ENCODE measurements at places on chromosomes 7 and 10.

- no peak for DNase-seq
Observed at GRCh38 chr10:34854147-34854601, 39.1 kb upstream of the PARD3 start.

GRCh38 chr7:47253650-47254080, 328.2 kb downstream of the TNS3 start:
- DNase-seq, result peak; percentile 11

- DNase-seq, result no peak
Observed at GRCh38 chr7:123415625-123416024, 118.8 kb downstream of the IQUB start.

DNA sequence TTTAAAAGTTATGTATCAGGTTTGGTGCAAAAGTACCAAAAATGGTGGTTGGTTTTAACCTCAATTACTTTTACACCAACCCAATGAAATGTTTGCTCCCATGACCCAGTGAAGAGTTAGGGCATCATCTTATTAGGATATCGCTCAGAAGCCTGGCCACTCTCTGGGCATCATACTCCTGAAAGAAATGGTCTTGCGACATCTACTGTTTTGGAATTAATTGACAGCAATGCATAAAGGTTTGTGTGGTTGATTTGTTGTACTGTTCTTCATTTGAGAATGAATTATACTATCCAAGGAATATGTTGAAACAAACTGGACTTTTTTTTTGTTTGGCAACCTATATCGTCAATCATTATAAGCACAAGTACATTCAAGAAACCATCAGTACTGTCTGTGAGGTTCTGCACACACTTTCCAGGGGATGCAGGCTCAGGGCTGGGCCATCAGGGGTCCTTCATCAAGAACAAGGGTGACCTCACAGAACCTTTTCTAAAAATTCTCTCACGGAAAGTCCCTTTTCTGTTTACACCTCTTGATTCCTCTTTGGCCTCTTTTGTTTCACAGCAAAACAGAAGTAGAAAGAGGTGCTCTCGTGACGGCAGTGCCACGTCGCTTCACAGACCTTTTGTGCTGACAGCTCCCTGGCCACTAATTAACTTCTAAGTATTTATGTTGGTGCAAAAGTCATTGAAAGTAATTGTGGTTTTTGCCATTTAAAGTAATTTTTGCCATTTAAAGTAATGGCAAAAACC, 117.2 kb upstream of the KLF6 start:
- DNase-seq, result no peak

GRCh38 chr7:585873-586272, 66.2 kb upstream of the PDGFA start:
- DNase-seq, result no peak

GRCh38 chr10:97195706-97196222, 10.0 kb upstream of the SLIT1 start:
- DNase-seq, result no peak

GRCh38 chr10:94266091-94266490, 96.6 kb downstream of the NOC3L start:
- no peak for DNase-seq

- peak; percentile 51 for DNase-seq
Observed at GRCh38 chr10:59708816-59709394, 745 bp downstream of the SLC16A9 start.

DNA sequence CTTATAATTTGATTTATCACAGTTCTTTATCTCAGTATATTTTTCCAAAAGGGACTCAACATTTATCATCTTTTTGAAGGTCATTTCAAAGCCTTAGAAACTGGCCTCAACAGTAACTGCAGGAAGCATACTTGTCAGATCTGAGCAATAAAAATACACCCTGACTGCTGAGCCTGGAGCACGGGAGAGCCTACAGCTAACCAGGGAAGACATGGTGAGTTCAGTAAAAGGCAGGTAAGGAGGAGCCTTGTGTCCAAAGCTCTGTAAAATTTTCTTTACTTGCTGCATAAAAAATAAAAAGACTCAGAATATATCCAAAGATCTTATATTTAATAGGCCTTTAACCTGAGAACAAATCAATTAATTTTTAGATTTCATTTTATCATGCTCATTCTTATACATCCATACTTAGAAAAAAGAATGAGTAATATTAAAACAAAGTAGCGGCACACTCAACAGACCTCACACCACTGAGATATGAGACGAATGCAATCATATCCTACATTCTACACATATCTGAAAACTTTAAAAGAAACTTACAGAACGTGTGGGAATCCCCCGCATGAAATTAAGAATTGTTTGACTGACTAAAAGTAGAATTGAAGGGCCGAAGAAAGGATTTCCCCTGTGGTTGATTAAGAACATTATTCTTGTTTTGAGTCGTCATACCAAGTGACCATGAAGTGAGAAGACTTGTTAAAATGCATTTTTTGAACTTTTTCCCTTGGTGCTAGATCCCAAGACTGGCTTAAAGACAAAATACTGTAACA, 296.4 kb upstream of the MKLN1 start:
- DNase-seq, result no peak

- no peak for DNase-seq
Observed at GRCh38 chr7:143485094-143485493, 7.4 kb downstream of the TAS2R41 start.

DNA sequence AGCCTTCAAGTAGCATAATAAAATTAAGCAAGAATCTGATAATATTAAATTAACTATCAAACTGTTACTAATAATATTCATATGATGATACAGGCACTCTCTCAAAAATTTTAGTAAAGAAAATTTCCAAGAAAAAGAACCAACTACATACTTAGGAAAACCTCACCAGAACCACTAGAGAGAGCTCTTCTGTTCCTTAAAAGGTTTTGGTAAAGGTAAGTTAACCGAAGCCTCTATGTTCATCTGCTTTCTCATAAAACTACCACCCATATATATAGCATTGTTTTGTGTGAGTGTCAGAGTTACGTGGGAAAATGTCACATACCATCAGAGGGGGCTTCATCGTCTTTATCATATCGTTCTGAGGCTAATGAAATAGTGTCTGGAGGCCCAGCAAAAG, 20.7 kb downstream of the SKAP2 start:
- DNase-seq, result no peak

- DNase-seq, result no peak
Observed at GRCh38 chr7:108079648-108080591, 50.2 kb downstream of the LAMB4 start.

GRCh38 chr10:124076148-124076733, 17.2 kb downstream of the CHST15 start:
- DNase-seq, result no peak

GRCh38 chr7:128201067-128201689, 39.9 kb upstream of the LEP start:
- DNase-seq, result no peak

DNA sequence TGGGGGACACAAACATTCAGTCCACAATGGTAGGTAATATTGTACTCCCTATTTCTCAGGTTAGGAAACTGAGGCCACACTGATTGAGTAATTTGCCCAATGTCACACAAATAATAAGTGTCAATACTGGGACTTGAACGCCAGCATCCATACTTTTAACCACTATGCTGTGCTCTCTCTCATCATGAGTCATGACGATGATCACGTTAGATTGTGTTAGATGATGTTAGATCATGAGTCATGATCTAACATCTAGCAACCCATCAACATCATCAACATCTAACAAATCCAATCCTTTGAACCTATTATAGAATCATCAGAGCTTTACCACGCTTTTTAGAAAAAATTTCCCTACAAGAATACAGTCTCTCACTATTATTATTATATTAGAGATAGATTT, 28.1 kb upstream of the HERPUD2 start:
- DNase-seq, result no peak

DNA sequence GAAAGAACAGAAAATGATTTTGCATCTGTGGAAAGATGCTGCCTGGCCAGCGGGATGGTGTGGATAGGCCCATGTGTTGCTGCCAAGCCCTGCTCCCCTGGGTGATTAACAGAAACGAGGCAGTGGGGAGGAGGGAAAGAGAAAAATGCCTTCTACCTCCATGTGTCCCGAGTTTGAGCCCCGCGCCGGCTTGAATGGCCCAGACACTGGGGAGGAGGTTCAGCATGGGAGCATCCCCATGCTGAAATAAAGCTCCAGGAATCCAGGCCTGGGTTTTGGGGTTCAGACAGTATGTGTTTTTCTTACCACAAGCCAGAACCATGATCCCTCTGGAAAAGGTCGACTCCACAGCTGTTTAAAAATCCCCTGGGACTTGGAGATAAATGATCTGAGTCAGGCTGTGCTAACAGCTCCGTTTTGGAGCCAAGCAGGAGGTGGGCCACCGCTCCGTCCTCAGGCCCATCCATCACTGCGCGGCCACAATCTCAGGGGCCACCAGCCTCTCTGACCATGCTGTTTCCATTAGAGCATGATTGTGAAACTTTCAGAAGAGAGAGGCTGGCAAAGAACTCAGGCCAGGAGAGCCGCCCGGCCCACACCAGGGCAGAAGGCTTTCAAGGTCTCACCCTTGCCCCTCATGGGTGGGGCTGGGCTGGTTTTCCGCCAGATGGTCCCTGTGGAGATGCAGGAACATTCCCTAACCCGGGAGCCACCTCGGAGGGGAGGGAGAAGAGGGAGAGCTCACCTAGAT, 299.7 kb downstream of the ZEB1 start:
- DNase-seq, result no peak

GRCh38 chr7:74307738-74308505, 18.7 kb downstream of the CLIP2 start:
- DNase-seq, result no peak

GRCh38 chr10:44937196-44938005, 22.2 kb upstream of the RASSF4 start:
- no peak for DNase-seq

DNA sequence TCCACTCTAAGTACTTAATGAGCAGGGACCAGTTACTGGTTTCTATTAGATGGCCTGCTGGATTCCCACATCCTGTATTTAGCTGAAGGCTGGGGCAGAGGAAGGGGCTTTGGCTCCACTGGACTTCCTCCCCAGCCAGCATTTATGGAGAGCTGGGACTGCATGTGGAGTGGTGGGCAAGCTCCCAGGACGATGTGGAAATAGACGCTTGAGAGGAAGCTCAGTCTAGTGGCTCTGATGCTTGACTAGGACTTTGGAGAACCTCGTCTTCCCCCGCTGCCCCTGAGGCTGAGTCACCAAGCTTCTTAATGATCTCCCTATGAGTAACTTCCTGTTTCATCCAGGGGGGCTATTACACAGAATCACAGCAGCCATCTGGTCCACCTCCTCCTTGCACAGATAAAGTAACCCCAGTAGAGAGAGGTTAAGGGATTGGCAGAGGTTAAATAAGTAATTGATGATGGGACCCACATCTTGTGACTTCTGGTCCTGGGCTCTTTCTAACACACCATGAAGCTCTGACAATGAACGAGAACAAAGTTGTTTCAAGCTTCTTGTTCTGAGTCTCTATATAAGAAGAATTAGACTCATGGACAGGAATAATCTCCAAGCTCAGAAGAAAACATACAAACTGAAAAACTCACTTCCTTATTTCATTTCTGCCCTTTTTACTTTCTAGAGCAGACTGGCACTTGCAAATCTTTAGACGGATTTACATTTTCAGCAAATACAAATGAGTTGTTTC, 126.2 kb downstream of the PRPF18 start:
- no peak for DNase-seq

DNA sequence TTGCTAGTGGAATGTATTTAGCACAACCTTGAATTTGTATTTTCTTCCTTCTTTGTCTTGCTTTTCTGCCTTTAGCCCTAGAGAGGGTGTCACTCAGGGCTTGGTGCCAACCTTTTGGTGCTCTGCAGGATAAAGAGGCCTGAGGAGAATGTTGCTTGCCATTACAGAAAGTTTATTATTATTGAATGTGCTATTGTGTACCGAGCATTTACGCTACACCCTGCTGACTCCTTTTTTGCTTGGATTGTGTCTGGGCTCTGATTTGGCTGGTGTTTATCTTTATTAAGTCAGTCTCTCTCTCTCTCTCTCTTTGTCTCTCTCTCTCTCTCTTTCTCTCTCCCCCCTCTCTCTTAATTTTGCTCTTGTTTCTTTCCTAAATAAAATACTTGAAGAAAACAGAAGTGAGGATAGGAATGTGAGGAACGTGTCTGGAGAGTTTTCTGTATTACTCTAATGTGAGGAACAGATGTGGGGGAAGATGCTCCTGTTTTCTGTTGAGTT, 284.4 kb upstream of the PHYHIPL start:
- DNase-seq, result no peak

Data from NCI-H1105 (cell line).